ENCODE measurements at places on chromosomes 6 and 20. TPM values are rescaled to one million over a fixed set of nuclear protein-coding genes. Genes with fewer than 3 reads are reported as not detected.

Gene TBX18
- not detected for total RNA-seq

GRCh38 chr6:147212622-147213021 lies 8.4 kb downstream of the STXBP5 start:
- no peak for DNase-seq

- DNase-seq = peak; percentile 45
These were observed 140.3 kb downstream of the NFATC2 start for GRCh38 chr20:51402201-51402600.

DNA sequence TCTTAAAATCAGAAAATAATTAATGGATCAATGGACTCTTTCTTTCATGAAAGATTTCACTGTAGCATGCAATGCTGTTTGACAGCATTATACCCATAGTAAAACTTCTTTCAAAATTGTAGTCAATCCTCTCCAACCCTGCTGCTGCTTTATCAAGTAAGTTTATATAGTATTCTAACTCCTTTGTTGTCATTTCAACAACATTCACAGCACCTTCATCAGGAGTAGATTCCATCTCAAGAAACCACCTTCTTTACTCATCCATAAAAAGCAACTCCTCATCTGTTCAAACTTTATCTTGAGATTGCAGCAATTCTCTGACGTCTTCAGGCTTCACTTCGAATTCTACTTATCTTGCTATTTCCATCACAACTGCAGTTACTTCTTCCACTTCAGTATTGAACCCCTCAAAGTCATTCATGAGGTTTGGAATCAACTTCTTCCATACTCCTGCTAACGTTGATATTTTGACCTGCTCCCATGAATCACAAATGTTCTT lies 26.4 kb upstream of the BACH2 start:
- no peak for DNase-seq

Measured in activated CD4-positive, alpha-beta T cell treated with anti-CD3 and anti-CD28 coated beads for 36 hours (primary cell).